Suppressor macrophage (primary cell): ENCODE measurements at places on chromosomes 12 and 14.

- peak; percentile 69 for DNase-seq
Measured at GRCh38 chr14:77059276-77059915, 30.9 kb upstream of the IRF2BPL start.

GRCh38 chr12:27382171-27382795 lies 49.6 kb downstream of the BMAL2 start:
- no peak for DNase-seq

DNA sequence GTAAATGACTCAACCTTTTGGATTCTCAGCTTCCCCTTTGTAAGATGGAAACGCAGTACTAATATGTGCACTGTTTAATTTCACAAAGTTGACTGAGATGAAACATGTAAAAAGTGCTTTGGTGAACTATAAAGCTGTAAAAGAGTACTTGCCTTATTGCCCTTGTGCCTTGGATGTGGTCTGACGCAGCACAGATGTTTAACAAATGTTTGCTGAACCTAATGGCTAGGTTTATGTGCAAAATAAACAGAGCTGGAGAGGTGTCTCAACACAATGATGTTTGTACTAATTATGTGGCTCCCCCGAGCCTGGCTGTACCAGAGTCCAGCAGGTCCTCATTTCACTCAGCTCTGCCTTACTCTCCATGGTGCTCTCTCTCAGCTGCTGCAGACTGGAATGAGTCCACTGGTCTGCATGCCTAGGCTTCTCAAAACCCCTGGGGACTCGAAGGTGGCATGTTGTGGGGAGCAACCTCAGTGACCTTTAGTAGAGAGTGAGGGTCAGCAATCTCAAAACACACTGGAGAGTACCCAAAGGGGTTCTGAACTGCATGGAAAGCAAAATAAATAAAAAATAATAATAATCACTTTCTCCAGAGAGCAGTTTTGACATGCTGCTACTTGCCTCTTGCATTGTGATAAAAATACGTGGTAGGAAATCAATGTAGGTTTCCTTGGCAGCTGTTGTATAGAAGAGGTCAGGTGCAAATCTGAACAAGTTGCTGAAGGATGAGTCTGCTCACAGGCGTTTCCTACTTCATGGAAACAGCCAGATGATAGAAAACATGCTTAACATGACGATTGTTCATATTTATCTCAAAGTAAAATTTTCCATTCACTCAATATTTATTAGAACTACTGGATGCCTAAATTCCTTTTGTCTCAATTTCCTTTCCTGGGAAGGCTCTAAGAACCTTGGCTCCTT lies 8.5 kb upstream of the AMIGO2 start:
- DNase-seq: no peak

DNA sequence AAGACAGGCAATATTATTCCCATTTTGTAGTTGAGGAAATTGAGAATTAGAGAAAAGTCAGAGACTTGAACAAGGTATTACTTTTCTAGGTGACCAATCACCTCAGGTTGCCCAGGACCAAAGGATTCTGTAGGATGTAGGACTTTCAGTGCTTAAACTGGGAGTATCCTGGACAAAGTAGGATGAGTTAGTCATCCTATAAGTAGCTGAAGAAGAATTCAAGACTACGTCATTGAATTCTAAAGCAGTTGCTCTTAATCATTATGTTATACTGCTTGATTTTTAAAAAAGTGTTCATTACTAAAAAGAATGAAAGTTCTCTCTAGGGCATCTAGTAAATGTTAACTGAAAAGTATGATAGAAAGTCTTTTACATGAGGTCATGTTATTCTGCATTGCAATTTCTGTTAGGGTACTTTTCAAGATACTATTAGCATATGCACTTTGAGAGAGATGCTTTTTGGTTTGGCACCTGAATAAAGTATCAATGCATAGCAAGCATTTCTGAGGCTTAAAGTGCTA lies 101.7 kb downstream of the RTN1 start:
- no peak for DNase-seq

DNA sequence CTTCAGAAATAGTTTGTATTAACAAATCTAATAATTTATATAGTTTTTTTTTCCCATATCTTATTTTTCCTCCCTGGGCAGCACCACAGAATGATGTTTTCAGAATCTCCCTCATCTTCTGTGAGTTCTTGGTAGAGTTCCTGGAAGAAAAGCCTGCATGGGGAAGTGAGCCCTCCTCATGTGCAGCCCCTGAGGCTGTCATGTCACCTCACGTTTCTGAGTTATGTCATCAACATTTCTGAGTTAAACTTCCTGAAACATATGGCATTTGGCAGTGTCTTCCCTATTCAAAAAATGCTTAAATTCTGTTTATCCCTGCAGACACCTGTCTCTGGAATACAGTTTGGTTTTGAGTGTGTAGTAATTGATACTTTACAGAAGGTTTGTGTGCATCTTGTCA lies 979.0 kb downstream of the TMEM121 start:
- DNase-seq: peak; percentile 30

DNA sequence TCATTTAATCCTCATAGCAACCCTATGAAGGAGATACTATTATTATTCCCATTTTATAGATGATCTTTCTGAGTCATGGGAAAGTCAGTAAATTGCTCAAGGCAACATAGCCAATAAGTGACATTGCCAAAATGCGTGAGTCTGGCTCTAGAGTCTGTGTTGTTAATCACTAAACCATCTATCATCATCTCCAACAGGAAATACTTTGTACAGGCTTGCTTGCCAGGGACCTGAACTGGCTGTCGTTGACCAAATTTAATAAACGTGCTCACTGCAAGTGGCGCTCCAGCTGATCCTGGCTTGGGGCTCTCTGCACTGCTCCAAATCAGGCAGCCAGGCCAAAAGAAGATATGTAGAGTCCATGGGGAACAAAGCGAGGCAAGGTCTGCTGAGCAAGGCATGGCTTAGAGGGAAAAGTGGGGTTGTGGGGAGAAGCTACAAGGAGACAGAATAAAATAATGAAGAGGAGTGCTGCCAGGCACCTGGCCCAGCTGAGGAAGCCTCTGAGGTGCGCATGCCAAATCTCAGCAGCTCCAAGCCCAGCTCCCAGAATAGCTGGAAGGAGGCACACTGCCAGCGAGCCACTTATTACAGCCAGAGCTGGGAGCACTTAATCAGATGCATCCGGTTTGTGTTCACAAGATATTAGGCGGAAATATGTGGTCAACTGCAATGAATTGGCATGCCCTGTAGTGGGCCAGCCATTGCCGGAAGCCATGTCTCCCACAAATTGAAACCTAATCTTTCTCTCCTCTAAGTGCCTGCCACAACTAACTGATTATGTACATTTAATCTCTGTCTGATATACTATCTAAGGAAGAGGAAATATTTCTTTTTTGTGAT lies 43.3 kb upstream of the PTPRO start:
- DNase-seq: no peak

DNA sequence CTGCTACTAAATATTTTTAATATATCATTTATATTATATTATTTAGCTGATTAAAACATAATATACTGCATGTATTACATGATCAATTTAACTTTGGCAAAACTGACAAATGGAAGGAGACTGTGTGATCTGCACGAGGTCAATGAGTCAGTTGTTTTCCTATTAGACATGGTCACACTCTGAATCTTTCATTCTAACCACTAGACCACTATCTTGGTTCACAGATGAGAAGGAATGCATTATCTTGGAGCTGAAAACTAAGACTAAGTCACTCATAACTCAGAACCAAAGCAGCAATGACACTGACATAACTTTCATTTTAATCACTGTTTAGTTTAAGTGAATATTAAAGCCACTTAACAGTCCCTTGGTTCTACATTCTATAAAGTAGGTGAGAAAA lies 37.4 kb downstream of the GNPTAB start:
- peak; percentile 70 for DNase-seq
